ENCODE measurements at places on chromosomes 12 and 14. TPM values are rescaled to one million over a fixed set of nuclear protein-coding genes. Genes with fewer than 3 reads are reported as not detected.

The SERPINA4 gene
- polyA plus RNA-seq = 82.7 TPM

GRCh38 chr14:92967346-92967926 lies 44.5 kb downstream of the CHGA start:
- DNase-seq = no peak

The PRH2 gene
- polyA plus RNA-seq = 1.3 TPM

The CDH24 gene
- 1.2 TPM for polyA plus RNA-seq

DNA sequence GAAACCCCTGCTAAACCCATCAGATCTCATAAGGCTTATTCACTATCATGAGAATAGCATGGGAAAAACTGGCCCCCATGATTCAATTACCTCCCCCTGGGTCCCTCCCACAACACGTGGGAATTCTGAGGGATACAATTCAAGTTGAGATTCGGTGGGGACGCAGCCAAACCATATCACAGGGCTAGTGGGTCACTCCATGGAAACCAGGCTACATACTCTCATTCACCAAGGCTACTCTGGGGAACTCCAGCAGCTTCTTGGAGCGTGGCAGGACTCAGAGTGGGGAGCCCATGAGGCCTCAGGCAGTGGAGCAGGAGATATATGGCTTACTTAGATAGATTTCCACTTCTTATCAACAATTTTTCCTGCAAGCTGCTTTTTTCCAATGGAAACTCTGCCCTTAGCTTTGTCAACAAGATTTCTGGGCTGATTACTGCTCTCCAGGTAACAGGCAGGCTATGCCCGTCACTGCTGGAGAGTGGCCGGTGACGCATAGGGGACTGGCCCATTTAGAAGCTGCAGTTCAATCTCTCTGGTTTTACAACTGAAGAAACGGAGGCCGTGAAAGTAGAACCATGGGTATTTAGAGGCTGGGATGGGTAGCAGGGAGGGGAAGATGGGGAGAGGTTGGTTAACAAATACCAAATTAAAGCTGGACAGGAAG lies 16.5 kb downstream of the VDR start:
- DNase-seq = no peak

The CD163L1 gene
- 3.1 TPM for polyA plus RNA-seq

GRCh38 chr14:105902131-105902898 lies 375.9 kb downstream of the TMEM121 start:
- DNase-seq = no peak

- DNase-seq = no peak
These were observed 214.4 kb upstream of the ALG10B start for GRCh38 chr12:38102197-38102596.

DNA sequence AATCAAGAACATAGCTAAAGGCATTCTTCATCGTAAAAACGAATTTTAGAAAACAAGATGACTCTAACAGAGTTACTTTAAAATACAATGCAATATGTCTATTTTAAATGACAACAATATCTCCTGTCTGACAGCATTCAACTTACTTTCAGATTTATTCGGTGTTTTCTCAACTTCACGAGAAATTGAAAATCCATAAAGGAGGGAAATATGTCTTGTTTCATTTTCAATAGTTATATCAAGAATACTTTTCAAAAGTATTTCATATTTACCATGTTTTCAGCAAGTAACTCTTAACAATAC lies 254.8 kb downstream of the DAD1 start:
- no peak for DNase-seq

Data from HepG2 (cell line).